Urinary bladder (tissue), 4 donors: ENCODE measurements at places on chromosomes 1 and 21.

DNA sequence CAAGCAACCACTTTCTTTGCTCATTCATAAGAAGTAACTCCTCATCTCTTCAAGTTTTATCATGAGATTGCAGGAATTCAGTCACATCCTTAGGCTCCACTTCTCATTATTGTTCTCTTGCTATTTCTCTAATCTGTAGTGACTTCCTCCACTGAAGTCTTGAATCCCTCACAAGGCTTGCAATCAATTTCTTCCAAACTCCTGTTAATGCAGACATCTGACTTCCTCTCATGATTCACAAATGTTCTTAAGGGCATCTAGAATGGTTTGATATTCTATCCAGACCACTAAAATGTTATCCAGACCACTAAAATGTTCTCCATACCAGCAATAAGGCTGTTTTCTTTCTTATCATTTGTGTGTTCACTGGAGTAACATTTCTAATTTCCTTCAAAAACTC is 528.1 kb downstream of the DPYD start:
- no peak for DNase-seq

DNA sequence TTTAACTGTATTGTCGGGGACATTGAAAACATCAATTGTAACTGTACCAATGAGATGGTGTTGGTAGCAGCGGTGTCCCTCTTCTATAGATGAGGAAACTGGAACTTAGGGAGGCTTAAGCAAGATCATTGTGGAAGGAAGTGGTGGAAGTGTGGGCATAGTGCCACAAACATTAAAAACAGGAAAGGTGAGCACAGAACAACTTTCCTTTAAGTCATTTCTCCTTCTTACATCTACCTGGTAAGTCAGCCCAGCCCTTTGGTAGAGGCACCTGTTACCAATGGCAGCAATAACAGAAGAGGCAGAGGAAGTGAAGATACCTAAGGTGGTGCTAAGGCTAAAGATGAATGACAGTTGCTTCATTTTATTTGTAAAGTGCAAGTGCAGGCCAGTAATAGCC is 12.0 kb upstream of the CTSS start:
- no peak for DNase-seq

- no peak for DNase-seq
Measured at GRCh38 chr1:12636098-12636950, 7.6 kb upstream of the AADACL4 start.

- DNase-seq: no peak
Measured at GRCh38 chr1:66747501-66747900, 4.8 kb upstream of the DYNLT5 start.

DNA sequence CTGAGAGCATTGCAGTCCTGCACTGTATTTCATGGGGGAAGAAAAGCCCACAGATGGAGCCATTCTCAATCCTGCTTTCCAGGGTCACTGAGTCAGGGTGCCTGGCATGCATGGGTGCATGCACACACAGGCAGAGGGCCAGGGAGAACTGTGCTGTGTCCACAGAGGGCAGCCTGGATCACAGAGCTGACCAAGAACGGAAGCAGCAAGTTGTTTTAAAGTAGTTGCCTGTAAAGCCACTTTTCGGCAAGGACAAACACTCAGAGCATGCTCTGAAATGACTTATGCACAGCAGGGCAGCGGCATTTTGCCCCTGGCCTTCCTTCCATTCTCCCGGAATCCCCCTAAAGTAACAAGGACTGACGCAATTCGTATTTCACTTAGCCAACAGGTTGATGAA is 3.6 kb downstream of the ERG start:
- DNase-seq: no peak

DNA sequence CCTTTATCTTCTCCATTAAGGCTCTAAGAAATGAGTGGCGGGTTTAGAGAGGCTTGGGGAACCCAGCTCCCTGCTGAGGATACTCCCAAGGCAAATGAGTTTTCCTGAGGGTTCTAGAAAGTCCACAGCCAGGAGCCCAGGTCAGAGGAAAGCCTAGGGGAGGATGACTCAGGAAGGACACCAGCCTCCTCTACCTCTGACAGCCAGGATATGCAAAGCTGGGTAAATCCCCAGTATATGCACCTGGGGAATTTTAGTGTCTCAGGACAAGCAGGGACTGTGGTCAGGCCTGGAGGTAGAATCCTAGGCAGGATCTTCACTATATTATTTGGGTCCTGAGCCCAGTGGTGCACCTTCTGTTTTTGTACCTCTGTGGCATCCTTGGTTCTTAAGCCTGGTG is 23.5 kb upstream of the WNT4 start:
- DNase-seq: no peak

DNA sequence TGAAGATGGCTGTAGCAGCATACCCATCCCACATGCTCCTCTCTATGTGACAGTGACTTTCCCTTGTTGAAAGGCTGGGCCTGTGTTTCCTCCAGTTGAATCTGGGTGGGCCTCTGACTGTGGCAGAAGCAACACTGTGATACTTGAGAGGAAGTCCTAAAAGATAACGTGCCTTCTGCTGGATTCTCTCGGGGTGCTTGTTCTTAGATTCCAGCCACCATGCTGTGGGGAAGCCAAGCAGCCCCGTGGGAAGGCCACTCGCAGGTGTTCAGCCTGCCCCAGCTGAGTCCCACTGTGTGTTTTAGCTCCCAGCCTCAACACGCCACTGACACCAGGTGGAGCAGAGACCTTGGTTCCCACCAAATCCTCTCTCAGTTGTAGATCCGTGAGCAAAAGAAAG is 31.5 kb downstream of the TRAPPC10 start:
- no peak for DNase-seq

DNA sequence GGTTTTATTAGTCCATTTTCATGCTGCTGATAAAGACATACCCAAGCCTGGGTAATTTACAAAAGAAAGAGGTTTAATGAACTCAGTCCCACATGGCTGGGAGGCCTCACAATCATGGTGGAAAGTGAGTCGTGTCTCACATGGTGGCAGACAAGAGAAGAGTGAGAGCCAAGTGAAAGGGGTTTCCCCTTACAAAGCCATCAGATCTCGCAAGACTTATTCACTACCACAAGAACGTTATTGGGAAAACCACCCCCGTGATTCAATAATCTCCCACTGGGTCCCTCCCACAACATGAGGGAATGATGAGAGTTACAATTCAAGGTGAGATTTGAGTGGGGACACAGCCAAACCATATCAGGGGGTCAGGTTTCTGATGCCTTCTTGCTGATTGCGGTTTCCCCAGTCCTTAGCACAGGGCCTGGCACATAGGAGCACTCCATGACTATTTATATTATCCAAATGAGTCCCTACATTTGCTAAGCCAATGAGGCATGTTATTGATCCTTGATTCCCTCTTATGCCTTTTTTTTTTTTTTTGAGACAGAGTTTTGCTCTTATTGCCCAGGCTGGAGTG is 35.3 kb upstream of the PAXBP1 start:
- no peak for DNase-seq

DNA sequence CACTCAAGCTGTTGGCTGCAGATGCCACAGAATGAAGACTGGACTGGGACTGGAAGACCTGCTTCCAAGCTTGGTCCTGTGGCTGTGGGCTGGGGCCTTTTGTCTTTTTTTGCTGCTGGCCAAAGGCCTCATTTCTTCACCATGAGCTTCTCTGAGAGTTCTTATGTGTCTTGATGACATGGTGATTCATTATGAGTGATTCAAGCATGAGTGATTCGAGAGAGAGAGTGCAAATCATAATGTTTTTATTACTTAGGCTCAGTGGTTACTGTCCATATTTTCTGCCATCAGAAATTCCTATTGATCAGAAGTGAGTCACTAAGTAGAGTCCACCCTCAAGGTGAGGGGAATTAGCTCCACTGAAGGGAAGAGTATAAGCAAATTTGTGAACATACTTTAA is 94.0 kb downstream of the PCP4 start:
- no peak for DNase-seq

- peak; percentile 13 for DNase-seq
Measured at GRCh38 chr1:227576189-227576588, 12.8 kb downstream of the ZNF678 start.

DNA sequence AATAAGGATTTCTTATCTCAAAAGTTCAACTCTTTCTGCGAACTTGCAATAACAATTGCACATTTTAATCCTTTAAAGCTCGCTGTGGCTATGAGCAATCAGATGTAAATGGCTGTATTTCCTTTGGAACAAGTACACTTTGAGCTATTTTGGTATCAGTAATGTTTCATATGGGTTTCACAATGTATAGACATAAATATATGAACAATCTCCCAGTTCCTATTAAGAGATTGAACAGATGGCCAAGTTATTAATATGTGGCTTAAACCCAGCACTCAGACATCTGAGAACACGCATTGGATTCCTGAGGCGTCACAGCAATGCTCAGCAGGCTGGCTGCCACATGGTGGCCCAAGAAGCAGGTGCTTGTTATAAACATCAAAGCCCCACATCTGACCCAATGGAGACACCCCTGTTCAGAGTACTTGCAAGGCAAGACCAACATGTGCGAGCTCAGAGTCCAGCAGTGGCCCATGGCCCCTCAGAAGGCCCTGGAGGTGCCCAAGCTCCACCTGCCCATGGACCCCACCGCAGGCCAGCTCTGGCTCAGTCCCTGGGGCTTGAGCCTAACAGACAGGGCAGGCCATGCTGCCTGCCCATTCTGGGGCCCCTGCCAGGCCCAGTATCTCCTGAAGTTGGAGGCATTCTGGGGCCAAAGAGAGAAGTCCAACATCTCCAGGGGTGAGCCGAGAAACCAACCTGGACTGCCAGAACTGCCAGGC is 23.7 kb downstream of the PSMG1 start:
- DNase-seq: no peak

GRCh38 chr1:115325874-115326273 is 12.2 kb downstream of the NGF start:
- DNase-seq: no peak

DNA sequence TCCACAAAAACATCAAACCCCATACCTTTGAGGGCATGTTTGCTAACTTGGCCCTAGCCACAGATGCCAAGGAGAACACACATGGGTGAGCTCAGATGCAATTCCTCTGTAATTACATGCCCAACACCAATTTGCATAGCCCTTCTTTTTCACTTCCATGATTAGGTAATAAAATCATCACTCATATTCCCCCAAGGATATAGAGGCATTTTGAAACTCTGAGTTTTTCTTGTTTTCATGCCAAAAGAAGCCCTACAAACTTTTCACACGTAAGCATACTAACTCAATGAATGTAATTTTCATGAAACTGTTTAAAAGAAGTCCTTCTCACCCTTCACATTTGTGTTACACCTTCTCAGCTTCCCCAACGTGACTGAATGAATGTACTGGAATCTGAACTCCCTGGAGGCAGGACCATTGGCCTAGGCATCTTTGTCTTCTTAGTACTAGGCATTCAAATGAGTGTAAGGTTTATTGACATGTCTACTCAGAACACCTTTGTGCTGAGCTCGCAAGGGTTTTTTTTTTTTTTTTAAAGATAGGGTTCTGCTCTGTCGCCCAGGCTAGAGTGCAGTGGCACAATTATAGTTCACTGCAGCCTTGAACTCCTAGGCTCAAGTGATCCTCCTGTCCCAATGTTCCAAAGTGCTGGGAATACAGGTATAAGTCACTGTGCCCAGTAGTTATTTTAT is 31.0 kb downstream of the FBXO42 start:
- DNase-seq: no peak

- DNase-seq: no peak
Measured at GRCh38 chr21:34582506-34583150, 32.3 kb downstream of the RCAN1 start.

DNA sequence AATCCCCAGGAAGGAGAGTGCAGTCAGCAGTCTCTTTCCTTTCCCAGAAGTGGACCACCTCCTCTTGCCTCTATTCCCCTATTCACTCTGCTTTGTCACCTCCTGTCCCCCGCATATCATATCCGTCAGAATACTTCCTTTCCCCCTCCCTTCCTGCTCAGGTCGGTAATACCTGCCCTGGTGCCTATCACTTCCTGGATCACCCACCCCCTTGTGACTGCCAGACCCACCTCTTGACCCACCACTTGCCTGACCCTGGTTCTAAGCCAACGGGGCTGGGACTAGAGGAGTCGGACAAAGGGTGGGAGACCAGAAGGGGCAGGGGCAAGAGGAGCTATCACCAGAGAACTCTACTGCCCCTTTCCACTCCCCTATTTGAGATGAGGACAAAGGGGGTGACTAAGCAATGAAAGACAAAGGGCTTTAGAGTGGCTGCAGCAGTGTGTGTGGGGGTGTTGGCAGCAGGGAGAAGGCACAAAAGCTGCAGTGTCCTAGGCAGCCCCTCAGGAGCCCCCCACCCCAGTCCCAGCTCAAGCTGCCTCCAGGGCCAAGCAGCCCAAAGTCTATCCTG is 1.7 kb upstream of the ADAMTS4 start:
- DNase-seq: no peak

DNA sequence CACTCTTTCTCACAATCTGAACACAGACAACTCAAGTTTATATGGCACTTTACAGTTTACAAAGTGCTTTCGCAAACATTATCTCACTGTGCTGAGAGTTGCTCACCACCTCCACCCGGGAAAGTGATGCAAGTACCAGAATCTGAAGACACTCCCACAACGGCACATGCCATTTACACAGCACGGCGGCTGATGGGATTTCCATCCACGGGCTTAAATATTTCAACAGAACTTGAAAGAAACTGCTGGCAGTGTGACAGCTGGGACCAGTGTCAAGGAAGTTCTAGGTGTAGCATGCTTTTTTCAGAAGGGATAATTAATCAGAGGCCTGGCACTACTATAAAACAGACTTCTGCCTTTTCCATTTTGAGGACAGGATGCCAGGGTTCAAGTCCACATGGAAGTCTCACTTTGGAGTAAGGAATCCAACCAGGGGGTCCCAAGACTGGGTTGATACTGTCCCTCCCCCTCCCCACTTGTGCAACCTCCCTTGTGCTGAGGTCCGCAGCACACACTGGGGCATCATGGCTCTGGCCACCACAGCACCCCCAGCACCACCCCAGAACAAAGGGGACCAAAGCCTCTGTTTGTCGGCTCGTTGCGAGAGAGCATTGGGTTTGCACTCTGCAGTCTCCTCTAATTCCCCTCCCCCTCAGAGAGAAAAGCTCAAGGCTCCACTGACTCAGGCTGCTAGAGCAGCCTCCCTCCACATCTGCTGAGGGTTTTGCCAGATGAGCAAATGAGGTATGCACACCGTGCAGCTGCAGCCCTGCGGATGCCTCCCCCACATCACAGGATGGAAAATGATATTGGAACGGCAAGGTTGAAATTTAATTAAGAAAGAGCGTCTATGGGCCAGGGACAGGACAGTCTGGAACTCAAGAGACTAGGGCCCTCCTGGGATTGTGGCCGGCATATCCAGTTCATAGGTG is 154.9 kb downstream of the TGFBR3 start:
- DNase-seq: no peak

DNA sequence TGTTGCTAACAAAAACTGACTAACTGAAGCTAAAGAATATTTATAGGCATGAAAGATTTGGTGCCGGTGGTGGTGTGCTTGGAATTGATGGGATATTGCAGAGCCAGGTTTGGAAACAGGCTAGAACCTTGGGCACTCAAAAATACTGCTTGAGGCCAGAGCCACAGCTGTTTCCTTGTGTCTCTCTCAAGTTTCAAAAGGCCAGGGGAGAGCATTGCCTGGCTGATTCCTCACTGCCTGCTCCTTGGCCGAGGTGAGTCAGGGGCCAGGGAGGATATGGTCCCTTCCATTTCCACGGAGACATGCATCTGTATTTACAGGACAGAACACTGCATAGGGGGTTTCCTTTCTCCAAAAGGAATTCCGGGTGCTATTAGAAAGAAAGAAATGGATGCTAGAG is 36.1 kb upstream of the IVNS1ABP start:
- no peak for DNase-seq
